Anterior cingulate cortex (tissue), 58 donors: ENCODE measurements at places on chromosomes 6 and 20.

DNA sequence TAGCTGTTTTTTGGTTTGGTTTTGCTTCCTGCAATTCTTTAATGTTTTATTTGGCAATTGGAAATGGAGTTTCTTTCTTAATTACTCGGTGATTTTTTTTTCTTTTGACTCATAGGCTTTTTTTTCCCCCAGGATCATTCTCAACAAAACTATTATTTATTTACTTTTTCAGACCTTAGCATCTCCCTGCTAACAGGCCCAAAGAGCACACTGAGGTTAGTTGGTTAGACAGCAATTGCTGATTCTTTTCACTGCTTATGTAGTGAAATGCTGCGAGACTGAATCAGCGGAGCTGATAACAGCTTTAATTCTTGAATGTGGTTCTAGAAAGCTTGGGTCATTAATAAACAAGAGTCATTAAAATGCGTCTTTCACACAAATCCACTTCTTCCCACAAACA lies 79.1 kb upstream of the ZFP64 start:
- DNase-seq, result no peak

DNA sequence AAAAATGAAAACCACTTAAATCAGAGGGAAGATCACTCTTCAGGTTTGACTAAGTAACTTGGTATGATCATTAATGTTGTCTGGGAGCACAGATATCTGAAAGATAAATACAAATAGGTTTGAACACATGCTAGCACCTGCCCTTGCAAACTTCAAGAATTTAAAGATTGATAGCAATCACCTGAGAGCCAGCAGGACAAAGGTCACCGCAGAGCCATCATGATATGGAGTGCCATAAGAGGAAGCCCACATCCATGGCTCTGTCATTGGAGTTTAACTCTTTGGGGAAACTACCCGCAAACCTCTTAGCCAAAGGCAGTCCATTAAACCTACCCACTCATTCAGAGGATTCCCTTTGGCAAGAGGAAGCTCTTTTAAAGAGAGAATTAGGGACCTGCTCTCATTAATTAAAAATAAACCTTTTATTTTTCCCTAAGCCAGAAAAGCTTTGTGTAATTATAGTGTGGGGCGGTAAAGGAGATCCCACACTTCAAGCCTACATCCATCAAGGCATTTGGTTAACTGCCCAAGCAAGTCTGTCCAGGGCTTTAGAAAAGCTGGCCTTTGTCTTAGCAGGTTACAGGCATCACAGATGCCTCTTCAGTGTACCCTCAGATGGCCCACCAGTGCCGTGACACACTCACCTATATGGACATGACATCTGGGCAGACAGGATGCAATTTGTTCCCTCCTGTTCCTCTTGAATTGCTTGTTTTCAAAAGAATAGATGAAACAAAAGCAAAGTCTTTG lies 73.0 kb downstream of the SASH1 start:
- no peak for DNase-seq

DNA sequence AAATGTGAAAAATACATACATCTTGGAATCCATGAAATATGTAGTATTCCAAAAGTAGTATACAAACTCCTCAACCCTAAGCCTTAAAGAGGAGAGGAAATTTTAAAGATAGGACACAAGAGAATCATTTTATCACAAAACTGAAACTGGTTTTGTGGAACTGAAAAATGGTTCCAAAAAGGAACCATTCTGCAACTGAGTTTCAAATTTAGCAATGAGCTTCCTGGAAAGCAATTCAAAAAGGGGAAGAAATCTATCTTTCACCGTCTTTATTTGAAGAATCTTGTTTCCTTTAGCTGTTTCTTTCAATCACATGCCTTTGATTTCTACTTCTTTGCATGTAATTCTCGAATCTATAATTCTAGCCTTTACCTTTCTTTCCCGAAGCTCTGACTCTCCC lies 32.2 kb upstream of the LAMP5 start:
- DNase-seq, result no peak

DNA sequence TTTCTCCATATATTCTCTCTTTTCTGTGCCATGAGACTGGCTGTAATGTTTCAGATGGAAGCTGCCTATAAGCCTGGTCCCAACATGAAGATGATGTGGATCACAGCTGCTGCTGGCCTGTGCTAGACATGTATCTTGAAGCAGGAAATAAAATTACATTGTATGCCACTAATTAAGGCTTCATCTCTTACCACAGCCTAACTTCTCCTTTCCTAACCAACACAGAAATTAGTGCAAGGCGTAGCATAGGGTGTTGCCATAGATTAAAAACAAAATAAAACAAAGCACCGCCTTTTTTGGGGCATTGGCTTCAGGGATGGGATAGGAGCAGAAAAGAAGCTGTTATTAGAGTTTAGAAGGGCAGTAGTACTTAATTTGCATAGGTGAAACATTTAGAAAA lies 4.7 kb upstream of the SLC17A4 start:
- no peak for DNase-seq

- DNase-seq, result no peak
Measured at GRCh38 chr6:170256641-170257040, 34.2 kb downstream of the DLL1 start.

GRCh38 chr6:71537717-71538116 lies 249.1 kb downstream of the OGFRL1 start:
- no peak for DNase-seq

- no peak for DNase-seq
Measured at GRCh38 chr6:25307805-25308494, 28.8 kb downstream of the CARMIL1 start.

DNA sequence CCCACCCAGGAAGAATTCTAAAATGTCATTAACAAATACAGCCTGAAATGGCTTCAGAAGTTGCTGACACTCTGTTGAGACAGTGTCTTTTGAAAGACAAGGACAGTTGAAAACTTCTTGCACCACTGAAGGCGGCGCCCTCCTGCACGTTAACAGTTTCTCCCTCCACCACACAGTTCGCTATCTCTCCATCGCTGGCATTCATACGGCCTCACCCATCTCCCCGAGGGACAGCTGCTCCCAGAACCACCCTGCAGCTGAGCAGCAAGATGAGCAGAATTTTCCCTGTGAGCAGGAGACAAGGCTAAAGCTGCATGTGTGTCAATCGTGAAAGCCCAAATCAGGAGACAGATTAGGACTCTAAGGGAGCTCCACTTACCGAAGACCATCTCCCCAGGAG lies 113.3 kb downstream of the LY86 start:
- no peak for DNase-seq

GRCh38 chr6:17917837-17918763 lies 69.3 kb downstream of the KIF13A start:
- no peak for DNase-seq

- no peak for DNase-seq
Measured at GRCh38 chr6:81894306-81894705, 141.8 kb upstream of the TENT5A start.

GRCh38 chr6:138440758-138441357 lies 36.8 kb downstream of the HEBP2 start:
- no peak for DNase-seq

DNA sequence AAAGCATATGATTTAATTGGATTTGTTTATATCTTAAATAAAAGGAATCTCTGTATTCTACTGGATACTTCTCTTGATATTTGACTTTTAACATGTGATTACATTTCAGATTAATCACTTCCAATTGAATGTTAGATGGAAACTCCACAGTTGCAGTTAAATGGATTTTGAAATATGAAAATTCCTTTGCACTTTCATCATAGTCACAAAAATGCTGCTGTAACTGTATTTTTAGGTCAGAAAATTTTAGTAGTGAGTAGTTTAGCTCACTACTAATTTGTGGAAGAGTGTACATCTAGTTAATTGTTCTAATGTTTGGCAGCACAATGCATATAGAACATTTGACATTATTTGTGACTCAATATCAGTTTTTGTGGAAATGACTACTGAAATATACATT lies 26.8 kb downstream of the PTCHD4 start:
- DNase-seq, result no peak

GRCh38 chr20:56979125-56979524 lies 287.3 kb downstream of the BMP7 start:
- DNase-seq, result no peak

GRCh38 chr6:149078211-149078782 lies 239.2 kb upstream of the TAB2 start:
- no peak for DNase-seq

- no peak for DNase-seq
Measured at GRCh38 chr20:20993372-20993771, 112.8 kb downstream of the LINC00237 start.

DNA sequence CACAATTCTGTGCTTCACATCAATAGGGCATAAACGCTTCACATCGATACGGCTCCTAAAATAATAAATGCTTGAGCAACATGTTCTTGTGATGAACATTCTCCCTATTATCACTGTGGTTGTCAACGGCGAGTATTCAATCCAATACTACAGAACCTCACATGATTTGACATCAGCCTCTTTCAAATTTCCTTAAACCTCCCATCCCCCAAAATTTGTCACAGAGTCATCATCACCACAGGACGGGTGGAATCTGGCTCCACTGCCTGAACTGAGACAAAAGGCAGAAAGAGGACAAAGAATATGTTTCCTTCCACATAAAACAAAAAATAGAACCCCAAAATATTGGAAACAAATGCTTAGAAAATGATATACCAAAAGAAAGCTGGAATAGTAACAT lies 7.3 kb downstream of the THEMIS start:
- DNase-seq, result no peak

- DNase-seq, result no peak
Measured at GRCh38 chr6:125850361-125850760, 59.6 kb downstream of the NCOA7 start.
